ENCODE measurements at places on chromosomes 11 and 22.

DNA sequence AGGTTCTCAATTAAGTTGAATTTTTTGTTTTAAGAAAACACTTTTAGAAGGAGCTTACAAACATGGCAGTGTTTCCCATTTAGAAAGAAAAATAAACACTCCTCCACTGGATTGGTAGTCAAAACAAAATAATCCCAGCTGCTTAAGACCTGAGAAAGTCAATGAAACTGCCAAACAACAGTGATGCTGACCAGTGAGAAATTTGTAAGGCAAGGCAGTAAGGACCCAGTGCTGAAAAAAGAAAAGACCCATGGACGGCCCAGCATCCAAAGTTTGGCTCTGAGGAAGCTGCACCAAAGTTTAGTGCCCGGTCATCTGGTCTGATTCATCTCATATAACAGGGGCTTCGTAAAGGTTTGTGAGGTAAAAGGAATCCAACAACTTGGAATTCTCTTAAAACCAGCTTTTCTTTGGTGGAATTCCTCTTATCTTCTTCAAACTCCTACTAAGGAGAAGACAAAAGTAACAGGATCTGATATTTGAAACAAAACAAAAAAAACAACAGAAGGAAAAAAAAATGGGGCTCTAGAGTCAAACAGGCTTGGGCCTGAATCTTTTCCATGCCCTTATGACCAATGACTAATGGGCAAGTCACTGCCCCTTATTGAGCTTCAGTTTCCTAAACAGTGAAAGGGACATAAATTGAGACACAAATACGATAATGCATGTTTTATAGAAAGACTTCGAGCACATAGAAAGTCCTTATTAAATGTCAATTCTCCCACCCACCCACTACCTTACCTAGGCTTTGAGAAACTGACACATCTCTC is 383.0 kb upstream of the NARS2 start:
- no peak for DNase-seq

- DNase-seq, result no peak
These were observed 220.3 kb downstream of the CNTN5 start for GRCh38 chr11:99241066-99241465.

DNA sequence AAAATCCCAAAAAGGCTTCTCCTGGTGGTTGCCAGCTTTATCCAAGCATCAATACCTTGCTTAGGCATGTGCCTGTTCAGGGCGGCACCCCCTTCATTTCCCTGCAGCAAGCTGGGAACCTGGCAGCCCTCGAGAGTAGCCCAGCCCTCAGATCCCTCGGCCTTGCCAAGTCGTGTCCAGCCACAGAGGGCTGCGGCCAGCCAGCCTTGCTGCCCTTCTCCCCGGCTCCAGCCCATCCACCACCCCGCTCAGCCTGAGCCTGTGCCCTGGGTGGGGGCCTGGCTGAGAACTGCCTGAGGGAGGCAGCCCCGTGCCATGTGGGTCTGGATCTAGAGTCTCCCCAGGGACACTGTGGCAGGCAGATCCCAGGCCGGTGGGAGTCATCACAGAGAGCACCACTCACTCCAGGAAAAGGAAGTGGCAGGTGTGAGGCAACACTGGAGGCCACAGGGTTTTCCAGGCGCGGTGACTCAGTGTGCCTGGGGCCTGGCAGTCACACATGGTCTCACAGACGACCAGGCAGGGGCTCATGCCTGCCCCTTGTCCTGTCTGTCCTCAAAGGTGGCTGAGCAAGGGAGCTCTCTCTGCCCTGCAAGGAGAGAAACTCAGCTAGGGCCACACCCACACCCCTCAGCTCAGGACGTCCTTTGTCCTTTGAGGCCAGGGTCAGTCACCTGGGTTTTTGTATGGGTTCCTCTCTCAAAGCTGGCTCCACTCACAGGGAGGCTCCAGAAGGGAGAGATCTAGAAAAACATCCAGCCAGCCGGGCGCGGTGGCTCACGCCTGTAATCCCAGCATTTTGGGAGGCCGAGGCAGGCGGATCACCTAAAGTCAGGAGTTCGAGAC is 12.2 kb upstream of the CDC42BPG start:
- no peak for DNase-seq

GRCh38 chr22:19344420-19344819 is 52.9 kb upstream of the CLTCL1 start:
- no peak for DNase-seq

DNA sequence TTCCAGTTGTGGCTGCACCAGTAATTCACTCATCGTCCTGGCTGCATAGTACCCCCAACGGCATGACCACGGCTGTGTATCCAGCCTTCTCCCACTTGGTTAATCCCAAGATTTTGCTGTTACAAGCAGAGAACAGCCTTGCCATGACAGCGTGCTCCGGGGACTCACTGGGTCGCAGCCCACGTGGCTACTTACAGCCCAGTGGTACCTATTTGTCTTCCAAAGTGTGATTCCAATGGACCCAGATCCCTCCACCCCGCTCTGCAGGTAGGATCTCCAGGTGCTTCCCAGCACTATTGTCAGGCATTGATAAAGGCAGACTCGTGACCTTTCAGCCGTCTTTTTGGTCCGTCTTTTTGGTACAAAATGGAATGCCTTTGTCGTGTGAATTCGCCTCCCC is 119.0 kb upstream of the FGF3 start:
- no peak for DNase-seq

- no peak for DNase-seq
These were observed 15.6 kb downstream of the PISD start for GRCh38 chr22:31646186-31647019.

DNA sequence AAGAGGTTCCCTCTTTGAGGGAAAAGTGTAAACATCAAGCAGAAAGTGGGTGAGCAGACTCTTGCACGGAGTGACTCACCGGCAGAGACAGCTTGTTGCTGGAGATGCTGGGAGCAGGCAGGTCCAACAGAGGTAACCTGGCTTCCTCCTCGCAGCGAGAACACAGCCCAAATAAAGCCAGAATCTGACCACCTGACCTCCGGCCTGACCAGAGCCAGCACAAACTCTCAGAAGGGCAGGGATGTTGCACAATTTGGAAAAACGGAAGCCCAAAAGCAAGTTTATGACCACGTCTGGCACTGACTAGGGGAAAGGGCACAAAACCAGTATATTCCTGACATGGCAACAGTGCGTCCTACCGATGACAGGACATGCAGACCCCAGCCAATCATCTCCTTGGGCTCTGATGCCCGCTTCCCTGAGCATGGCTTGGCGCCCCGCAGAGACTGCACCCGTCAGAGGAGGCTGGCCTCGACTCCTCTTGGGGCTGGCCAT is 5.4 kb downstream of the SMCO4 start:
- no peak for DNase-seq

GRCh38 chr11:8234425-8234821 is 29.3 kb downstream of the LMO1 start:
- no peak for DNase-seq

All from NCI-H1092 (cell line).